ENCODE measurements at places on chromosomes 2 and 18. TPM values are rescaled to one million over a fixed set of nuclear protein-coding genes. Genes with fewer than 3 reads are reported as not detected.

DNA sequence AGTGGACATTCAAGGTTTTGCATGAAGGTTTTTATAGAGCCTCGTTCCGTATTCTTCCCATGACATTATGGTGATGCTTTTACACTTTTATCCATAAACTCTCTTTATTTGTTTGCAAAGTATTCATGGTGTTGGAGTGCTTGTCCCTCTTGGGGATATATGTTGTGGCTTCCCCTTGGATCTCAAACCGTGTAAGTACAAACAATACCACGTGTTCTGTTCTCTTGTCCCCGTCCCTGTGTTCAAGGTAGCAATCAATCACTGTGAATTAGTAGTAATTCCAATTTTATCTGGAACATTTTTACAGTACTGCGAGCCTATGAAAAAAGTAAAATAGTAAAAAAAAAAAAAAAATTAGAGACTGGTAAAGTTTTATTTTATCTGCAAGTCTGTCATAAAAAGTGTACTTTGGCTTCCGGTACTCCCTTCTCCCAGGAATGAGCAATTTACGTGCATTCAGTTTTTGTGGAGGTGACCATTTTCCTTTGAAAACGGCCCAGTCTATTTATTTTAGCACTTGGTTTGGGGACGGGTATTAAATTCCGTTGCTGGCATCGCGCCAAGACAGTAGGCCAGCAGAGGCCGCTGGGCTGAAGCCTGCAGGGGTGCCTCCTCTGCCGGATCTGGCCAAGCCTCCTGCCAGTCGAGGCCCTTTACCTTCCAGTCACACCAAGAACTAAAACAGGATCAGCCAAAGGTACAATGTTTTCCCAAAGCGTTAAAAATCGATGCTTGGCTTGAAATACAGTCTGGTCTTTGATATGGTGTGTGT, 175.7 kb downstream of the SOCS6 start:
- no peak for DNase-seq

Gene CPLX4
- not detected for total RNA-seq

Gene NCOA1
- total RNA-seq, result 14.5 TPM

Gene CDH20
- not detected for total RNA-seq
